ENCODE measurements at places on chromosomes 5 and 9.

DNA sequence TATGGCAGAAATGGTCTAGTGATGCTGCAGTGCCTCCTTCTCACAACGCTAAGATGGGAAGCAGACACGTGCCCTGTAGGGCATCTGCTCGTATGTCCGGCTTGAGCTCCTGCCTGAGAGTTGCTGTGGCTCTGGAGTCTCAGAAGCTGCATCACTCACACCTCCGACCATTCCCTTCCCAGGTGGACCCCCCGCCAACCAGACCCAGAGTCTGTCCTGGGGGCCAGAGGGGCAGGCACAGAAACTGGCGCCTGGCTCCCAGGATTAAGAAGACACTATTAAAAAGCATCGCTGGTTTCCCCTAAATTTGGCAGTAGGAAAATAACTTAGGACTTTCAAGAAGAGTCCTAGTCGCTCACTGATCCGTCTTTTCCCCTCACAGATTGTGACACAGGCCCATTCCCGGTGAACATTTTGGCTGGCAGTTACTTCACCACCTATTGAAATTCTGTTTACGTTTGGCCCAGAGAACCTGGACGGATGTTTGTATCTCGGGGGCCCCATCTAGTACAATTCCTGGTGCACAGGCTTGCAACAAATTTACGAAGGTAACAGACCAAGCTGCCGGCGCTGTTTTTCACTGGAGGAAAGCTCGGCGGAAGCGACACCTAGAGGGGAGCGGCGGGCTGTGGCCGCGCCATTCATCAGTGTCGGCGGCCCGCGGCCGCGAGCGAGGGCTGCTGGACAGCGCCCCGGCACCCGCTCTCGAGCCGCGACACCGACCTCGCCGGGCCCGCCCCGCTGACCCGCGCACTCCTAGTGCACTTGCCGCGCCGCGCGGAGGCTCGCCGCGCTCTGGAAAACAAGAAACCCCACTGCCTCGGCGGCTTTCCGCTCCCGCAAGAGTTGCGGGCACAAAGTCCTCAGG lies 1.6 kb downstream of the FSTL4 start:
- DNase-seq, result peak; percentile 37

- DNase-seq, result no peak
Observed at GRCh38 chr5:40909264-40909663, at the start of gene C7. TSS of gene C7 (plus strand) at chr5:40909497. CDS start at chr5:40909611, 114 bp downstream.

DNA sequence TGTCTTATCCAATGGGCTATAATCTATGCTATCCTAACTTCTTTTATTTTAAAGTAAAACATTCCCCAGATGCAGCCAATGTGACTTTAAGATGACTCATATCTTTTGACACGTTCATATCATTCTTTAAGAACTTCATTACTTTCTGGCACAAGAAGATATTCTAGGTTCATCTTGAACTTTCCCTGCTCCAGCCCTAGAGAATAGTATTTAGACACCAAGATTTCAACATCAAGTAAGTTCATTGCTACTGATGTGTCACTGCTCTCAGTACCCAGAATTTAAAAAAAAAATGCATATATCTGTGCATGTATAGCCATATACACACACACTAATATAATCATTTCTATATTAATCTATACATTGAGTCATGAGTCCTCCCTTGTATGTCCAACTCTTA lies 175.2 kb downstream of the SAXO1 start:
- DNase-seq, result no peak

GRCh38 chr9:99062549-99062948 lies 42.4 kb upstream of the TGFBR1 start:
- DNase-seq, result no peak

GRCh38 chr5:158819840-158820620 lies 279.7 kb downstream of the EBF1 start:
- DNase-seq, result peak; percentile 14

- DNase-seq, result no peak
Observed at GRCh38 chr9:74821636-74822035, 66.1 kb downstream of the TRPM6 start.

DNA sequence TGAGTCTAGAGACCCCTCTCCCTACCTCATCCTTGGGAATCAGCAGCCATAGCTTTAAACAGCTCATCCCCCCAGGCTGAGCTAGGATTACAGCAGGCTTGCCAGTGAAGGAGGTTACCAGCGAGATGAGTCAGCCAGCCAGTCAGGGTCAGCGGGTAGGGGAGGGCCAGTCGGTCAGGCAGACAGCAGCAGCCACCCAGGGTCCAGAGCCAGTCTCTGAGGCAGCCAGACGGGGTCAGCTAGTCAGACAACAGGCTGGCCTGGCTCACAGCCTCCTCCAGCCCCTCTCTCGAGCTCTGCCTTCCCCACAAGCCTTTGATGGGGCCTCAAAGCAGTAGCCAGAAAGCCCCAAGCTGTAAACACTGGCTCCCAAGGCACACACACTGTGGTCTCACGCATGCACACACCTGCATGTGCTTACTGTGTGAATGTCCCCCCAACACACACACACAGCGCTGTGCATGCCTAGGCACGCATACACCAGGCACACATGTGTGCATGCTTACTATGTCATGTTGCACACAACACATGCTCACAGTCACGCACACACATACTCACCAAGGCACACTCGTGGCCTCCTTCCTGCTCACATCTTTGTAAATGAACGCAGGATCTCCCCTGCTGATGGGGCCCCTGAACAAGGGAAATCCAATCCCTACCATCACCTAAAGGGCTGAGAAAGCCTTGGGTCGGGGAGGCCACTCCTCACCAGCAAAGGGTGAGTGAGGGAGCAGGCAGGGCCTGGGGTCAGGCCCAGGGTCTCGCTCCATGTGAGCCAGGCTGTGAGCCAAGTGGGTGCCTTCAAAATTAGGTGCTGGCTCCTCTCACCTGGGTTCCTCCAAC lies 28.2 kb upstream of the CPLX2 start:
- DNase-seq, result no peak

DNA sequence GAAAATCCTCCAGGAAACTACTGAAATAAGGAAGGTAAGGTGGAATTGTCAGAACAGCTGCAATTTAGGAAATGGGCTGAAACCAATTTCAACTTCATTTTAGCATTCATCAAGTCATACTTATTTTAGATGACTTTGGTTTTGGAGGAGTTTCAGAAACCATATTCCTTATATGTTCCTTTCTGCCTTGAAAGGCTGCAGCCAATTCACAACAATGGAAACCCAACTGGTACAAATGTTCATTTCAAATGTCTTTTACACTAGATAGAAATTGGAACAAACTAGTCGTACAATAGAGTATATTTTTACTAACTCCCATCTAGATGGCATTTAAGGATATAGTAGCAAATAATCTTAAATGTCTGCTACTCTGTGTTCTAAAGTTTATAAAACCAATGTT lies 82.6 kb upstream of the ANKH start:
- no peak for DNase-seq

DNA sequence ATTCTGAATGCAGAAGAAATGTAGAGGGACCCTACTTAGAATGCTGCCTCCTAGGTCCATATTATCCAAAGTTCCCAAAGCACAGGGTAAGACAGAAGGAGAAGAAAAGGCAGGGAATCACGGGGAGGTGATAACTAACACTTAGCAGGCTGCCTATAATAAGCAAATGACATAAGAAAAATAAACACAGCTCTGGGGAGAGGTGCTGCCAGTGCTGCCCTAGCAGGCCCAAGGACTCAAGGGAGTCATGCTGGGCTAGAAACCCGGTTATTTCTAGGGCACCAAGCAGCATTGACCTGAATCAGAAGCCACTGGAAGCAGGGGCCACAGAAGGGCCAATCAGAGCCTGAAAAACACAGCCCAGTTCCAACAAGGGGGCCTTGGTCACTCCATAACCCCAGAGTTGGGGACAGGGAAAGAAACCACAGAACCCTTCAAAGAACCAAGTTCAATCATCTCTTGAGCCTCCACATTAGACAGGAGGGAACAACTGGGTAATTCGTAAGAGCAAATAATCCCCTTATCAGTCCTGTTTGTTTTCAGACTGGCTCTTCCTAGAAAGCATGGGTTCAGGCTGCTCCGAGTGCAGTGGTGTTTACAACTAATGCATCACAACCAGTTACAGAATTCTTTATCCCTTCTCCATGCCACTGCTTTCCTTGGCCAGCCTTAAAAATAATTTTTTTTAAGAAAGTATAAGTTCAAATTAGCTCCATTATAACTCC lies 24.0 kb downstream of the NRG2 start:
- DNase-seq, result no peak

DNA sequence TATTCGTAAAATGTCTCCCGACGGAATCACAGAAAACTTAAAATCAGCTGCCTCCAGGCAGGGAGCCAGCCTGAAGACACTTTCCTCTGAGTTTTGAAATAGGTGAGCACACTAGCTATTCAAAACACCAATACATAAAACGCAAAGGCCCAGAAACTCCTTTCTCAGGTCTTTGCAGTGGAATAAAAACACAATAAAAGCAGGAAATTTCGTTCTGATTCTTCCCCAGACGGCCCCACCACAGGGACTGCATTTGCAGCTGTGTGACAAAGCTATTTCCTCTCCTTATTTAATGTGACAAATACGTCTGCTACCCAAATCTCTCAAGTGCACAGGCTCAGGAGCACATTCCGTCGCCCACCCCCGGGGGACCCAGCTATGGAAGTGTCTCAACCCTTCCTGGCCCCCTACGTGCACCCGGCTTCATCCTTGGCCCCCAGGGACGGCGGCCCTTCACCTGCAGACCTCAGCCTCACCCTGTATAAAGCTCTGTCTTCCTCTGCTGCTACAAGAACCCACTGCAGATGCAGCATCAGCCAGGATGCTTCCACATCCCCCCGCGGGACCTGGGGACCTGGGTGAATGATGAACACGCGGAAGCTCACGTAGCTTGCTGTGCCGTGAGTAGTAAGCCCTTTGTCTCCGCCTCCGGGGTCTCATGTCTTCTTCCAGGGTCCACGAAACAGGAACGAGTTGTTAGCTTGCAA lies 24.9 kb downstream of the AHRR start:
- no peak for DNase-seq

DNA sequence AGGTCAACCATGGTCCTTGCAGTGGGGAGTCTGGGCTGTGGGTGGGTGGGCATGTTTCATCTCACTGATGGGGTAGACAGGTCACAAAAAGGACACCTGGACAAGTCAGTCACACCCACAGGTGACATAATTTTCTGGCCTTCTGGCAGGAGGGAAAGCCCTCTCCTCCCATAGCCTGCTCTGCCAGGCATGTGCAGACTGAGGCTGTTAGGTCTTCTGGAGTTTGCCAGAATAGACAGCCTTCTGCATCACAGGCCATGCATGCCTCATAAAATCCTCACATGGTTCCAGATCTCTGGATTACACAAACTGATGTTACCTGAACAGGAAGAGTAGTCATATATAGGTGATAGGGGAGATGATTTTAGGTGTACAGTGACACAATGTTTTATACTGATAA lies 49.1 kb downstream of the ARHGAP26 start:
- no peak for DNase-seq

GRCh38 chr5:94181895-94182294 lies 436.5 kb downstream of the KIAA0825 start:
- no peak for DNase-seq

- no peak for DNase-seq
Observed at GRCh38 chr9:120175031-120175430, 404.9 kb downstream of the CDK5RAP2 start.

DNA sequence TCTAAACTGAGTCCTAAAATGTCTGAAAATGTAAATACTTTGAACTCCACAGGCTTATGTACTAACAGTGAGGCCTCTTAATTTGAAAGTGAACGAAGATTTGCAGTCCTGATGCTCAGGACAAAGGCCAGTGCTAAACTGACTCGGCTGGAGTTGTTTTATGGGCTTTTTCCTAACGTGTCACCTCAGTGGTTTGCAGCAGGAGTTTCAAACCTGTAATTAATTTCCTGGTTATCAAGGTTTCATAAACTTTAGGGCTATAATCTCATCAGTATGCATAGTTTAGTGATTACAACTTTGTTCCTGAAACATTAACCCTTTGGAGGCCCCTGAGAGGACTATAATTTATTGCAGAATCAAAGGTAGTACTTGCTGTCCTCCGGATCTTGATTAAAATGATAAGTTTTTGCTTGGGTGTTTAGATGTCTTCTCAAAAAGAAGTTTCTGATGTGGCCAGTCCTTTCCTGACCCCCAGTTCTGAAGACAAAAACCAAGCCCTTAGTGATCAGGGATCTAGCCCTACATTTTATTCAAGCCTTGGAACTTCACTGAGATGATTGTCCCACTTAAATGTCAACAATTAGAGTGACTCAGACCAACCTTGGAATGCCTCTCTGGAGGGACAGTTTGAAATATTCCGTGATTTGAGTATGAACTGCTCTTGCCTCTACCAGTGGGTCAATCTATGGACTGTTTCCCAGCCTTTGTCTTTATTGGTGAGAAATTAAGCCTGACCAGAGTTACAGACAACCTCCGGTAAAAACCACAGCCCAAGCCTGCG lies 11.1 kb upstream of the S100Z start:
- no peak for DNase-seq

DNA sequence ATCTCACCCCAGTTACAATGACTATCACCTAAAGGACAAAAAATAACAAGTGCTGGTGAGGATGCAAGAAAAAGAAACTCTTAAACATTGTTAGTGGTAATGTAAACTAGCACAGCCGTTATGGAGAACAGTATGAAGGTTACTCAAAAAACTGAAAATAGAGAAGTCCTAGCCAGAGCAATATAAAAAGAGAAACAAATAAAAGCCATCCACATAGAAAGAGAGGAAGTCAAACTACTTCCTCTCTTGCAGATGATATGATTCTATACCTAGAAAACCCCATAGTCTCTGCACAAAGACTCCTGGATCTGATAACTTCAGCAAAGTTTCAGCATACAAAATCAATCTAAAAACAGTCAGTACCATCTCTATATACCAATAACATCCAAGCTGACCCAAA lies 221.5 kb upstream of the FAM174A start:
- no peak for DNase-seq

DNA sequence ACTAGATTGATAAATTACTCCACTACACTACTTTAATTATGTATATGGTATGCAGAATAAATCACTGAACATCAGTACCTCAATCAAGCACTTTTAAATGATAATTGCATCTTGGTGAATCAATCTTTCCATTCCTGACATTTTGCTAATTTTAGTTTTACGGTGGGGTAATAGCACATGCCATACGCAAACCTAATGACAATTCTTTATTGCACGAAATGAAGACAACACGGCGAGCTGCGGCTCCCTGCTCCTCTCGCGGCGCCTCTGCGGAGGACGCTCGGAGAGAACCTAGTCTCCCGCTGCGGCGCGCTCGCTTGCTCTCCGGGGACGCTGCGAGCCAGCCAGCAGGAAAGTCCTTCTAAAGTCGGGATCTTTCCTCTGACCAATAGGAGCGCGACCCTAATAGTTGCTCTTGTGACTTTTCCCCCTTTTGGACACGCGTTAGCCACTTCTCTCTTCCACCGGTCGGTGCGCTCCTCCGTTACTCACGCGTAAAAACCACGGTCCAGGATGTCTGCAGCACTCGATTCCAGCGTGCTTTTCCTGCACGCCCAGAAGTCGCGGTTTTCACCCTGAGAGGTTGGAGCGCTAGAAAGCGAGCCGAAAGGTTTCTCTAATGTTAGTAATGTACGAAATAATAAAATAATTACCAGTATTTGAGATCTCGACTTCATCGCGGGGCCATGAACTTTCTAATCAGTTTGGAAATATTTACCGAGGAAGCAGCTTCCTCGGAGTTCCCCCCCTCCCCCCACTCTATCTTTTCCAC lies 1.0 kb upstream of the MEF2C start:
- no peak for DNase-seq

- DNase-seq, result no peak
Observed at GRCh38 chr9:16848179-16848578, 22.3 kb downstream of the BNC2 start.

- DNase-seq, result no peak
Observed at GRCh38 chr9:74985041-74985440, 32.3 kb upstream of the C9orf40 start.
